ENCODE measurements at places on chromosomes 1 and 21.

DNA sequence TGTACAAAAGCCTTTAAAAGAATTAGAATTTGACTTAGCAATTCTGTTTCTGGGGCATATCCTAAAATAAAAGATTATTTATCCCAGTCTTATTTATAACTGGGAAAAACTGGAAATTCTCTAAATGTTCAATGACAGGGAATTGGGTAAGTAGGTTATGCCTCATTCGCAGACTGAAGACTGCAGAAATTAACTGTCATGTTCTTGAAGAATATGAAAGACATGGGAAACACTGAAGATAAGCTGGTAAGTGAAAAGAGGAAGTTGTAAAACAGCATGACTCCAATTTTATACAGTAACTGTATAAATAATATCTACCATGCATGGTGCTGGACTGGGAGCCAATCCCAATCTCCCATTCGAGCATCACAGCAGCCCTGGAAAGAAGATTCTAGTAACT lies 50.6 kb upstream of the SLC2A1 start:
- DNase-seq: no peak

GRCh38 chr21:39251326-39251725 lies 62.1 kb downstream of the BRWD1 start:
- no peak for DNase-seq

- no peak for DNase-seq
Measured at GRCh38 chr1:205244384-205244783, 16.6 kb downstream of the TMCC2 start.

DNA sequence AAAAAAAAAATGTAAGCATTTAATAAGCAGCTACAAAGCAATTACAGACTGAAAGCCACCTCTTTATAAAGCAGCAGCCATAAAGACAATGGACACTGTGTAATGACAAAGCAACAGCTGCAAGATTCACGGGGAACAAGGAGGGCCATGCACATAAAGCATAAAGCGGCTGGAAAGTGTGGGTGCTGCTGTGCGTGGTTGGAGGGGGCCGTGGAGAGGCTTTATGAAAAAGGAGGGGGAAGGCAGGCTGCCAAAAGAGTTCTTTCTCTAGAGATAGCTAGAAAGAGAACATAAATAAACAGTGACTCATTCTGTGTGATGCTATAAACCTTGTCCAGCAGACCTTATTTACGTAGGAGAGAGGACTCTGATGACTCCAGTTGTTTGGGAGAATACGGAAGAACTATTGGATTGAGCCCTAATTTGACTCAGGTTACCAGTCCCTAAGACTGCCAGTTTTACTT lies 49.3 kb downstream of the ADAMTS1 start:
- no peak for DNase-seq

DNA sequence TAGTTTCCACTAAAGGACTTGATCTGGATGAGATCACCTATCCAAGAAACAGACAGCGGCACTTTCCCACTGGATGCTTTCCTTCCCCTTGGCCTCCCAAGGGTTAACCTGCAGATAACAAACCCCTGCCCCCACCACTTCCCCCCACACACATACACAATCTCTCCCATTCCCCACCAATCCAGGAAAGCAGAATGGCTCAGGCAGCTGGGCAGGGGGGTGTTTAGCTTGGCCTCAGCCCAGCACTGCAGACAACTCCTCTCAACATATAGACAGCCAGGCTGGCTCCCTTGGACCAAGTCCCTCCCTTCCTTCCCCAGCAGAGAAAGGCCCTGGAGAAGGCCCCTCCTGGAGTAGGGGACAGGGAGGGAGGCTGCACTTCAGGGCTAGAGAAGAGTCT lies 24.6 kb downstream of the PLEKHA6 start:
- DNase-seq: no peak

DNA sequence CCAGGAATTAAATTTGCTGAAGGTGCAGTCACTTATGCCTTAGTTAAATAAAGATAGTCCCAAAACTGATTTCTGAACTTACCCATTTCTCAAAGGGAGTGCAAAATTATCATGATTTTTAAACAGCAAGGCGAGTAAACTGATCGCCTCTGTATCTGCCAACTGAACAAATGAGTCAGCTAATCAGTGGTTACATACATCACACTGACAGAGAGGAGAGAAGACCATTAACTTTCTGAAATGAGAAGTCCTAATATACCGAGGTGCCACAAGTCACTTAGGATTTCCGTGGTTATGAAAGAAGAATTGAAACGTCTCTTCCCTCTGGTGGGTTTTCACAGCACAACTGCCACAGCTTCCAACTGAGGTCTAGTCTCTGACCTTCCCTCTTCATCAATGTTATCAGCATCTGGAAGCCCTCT lies 400.7 kb downstream of the SMYD3 start:
- no peak for DNase-seq

DNA sequence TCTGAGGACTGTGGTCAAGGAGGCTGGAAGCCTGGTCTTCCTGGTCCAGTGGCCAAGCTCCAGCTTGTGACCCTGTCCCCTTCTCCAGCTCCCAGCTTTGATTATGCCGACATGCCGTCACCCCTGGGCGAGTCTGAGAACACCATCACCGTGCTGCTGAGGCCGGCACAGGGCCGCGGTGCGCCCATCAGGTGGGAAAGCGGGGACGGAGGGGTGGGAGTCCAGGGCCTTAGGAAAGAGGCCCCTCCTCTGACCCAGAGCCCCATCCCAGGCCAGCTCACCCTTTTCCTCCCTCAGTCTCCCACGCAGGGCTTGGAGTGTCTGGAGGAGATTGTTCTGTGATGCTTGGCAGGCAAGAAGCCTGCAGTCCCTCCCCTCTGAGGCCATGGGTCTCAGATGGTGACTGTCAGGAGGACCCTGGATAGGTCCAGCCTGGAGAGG lies 43.6 kb downstream of the PTPRU start:
- DNase-seq: no peak

DNA sequence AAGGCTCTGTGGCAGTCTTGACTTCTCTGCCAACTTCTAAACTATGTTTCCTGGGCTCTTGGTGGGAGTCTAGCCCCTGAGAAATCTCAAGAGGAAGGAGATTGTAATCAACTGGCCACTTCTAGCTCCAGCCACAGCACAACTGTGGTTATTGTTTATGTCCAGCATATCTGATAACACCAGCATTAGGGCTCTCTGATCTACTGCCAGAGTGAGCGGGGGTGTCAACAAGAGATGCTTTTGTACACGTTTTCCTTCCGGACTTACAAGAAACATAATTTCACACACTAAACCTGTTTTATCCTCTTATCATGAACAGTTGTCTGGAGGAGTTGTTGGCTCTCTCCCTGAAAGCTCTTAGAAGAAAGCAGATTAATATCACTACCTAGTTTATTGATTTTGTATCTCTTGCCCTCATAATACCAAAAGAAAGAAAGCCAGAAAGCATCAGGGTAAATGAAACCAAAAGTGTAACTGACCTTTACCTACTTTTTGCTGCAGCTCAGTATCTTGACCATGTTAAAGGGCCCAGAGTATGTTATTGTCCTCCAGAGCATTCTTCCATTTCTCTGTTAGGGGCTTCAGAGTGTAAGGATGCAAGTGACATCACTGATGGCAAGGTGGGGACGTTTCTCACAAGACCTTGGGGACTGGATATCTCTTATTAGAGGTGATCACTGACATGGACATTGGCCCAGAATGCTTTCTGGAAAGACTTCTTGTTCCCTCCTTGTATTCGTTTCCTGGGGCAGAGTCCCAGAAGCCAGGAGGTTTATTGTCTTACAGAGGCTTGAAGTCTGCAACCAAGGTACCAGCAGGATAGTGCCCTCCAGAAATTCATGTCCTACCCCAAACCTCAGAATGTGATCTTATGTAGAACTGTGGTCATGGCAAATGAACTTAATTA lies 9.6 kb upstream of the SH2D1B start:
- DNase-seq: no peak

DNA sequence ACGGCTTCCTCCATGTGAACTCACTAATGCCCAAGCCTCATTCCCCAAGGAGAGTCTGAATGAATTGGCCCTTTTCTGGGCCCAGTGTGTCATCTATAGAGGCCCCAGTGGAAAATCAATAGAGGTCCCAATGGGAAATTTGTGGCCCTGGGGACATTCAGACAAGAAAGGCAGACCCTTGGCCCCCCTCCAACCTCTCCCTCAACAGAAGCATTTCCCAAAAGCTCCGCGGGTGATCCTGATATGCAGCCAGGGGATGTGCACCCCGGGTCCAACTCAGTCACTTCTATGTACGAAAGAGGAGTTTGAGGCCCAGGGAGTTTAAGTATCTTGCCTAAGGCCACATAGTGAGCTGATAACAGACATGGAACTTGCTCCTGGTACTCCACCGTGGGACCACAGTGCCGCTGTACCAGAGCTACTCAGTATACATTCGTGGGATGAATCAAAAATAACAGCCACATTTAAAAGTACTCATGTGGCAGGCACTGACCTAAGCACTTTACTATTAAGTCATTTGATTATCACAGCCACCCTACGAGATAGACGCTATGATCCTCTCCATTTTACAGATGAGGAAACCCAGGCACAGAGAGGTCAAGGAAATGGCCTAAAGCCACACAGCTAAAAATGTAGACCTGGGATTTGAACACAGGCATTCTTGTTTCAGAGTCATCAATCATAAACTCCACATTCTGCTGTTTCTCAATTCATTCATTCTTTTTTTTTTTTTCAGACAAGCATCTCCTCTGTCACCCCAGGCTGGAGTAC lies 8.5 kb downstream of the EPHA2 start:
- no peak for DNase-seq

DNA sequence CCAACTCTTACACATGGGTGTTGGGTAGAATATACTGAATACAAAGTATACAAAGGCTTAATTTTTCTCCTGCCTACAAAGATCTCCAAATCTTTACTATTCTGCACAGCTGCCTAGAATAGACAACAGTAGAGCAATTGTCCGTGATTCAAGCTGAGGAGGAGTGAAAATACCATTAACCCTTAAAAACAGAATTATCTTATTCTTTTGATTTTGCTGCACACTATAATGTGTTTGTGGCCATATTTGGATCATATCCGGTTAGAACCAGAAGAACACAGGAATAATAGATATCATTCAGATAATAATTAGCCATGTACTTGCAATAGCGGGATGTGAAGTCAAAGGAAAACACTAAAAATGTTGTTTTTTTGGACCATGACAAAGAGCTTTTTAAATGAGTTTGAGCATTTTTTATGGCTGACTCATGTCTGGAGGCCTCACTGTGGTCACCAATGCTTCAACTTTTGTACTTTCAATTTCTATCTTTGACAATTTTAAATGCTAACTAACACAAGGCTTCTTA lies 197.6 kb upstream of the FOXD3 start:
- DNase-seq: no peak

- DNase-seq: no peak
Measured at GRCh38 chr1:239810061-239810481, 281.6 kb upstream of the FMN2 start.

- no peak for DNase-seq
Measured at GRCh38 chr1:53070621-53071020, 8.6 kb downstream of the PODN start.

DNA sequence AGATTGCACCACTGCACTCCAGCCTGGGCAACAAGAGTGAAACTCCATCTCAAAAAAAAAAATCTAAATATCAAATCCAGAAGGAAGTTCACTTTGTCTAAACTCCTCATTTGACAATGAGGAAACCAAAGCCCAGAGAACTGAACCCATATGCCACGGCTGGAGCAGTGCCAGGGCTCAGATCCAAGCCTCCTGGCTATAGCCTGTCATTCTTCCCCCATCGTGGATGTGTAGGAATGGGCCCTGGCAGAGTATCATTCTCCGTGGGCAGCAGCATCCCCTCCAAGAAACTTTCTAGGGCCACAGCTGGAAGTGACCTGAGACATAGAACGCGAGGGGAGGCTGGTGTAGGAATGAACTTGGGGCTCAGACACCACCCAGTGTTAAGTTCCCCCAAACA lies 47.2 kb downstream of the CAPN9 start:
- DNase-seq: no peak
